ENCODE measurements at places on chromosomes 5 and 9.
A peak's percentile ranks its signal among the peaks of the same experiment; 100 is the strongest.

GRCh38 chr5:96483878-96484277 is 50.8 kb upstream of the PCSK1 start:
- DNase-seq, result peak; percentile 38

GRCh38 chr9:105656131-105656921 is 5.9 kb upstream of the TAL2 start:
- no peak for DNase-seq

DNA sequence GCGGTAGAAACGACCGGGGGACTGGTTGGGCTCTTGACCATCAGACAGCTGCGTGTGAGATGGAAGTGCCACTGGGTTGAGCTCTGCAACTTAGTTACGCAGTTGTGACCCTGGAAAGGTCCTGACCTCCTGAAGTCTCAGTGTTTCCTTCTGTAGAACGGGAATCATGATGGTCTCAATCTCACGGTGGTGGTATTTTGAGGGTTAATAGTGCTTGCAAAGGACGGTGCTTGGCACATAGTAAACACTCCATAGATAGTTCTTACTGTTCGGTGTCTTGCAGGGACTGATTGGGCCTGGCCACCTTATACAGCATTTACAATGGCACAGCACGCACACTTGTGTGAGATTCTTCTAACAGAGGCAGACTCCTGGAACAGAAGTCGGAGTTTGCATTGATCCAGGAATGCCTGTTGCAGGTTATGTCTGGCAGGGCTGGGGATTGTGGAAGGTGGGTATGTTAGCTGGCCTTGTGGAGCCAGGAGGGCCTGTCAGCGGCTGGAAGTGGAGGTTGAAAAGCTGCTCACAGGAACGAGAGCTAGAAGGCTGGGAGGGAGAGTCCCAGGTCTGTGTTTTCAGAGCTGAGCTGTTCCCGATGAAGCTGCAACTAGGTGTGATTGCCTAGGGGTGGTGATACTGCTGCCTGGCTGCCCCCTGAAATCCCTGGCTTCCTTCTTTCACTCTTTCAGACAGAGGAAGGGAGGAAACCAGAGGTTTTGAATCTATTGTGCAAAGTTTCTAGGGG is 962 bp upstream of the TXN start:
- DNase-seq, result peak; percentile 46

DNA sequence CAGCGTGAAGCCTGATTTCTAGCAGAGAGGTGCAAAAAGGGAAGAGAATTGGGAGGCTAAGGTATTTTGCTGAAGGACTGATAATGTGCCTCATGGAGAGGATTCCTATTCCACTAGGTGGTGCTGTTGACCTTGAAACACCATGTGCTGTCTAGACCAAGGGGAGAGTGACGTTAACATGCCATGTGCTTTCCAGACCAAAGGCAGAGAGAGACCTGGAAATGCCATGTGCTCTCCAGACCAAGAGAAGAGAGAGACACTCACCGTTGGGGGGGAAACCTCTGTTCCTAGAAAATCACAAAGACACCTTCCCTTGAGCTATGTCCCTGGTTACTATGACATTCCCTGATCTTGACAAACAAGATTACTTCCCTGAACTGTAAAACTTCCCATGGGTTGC is 286.0 kb upstream of the TUSC1 start:
- peak; percentile 77 for DNase-seq

DNA sequence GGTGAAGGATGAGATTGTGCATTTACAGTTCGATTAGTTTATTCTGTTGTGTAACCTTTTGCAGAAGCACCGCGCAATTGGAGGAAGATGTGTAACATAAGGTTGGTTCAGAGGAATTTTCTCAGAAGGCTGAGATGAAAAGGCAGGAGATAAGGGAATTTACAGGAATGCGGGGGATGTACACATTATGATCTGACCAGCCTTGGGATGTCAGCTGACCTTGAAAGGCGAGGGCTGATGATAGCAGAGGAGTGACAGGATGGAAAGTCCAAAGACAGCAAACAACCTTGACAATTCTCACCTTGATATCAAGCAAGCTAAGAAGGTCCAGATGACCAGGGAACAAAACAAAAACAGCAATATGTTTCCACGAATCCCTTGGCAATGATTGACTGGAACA is 88.8 kb downstream of the OTULIN start:
- DNase-seq, result peak; percentile 63

- DNase-seq, result peak; percentile 81
Measured at GRCh38 chr9:94757158-94757557, 30.7 kb downstream of the AOPEP start.

GRCh38 chr9:107914151-107914550 is 424.6 kb upstream of the KLF4 start:
- DNase-seq, result no peak

GRCh38 chr5:16869821-16870796 is 66.0 kb downstream of the MYO10 start:
- no peak for DNase-seq
